Femur (tissue), 1 donor: ENCODE measurements at places on chromosomes 6 and 20.

- DNase-seq: no peak
Observed at GRCh38 chr6:12408752-12409151, 118.6 kb downstream of the EDN1 start.

- DNase-seq: no peak
Observed at GRCh38 chr6:71444222-71444621, 155.6 kb downstream of the OGFRL1 start.

- DNase-seq: no peak
Observed at GRCh38 chr6:137089305-137089704, 44.5 kb upstream of the IL20RA start.

DNA sequence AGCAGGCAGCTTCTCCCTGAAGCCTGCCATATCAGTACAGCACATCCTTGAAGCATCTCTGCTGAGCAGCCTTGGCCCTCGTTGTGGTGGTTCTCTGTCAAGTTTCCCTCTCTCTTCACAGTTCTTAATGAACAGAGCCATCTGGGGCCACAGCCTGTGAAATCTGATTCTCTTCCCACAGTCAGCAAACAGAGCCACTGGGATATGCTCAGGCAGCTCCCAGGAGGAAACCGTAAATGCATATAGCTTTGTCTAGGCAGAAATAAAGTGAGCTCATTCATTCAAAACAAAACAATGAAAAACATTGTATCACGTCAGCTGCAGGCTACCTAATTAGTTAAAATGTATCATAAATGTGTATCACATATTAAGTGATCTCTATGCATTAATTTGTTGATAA lies 80.3 kb downstream of the TBC1D7 start:
- DNase-seq: peak; percentile 44

DNA sequence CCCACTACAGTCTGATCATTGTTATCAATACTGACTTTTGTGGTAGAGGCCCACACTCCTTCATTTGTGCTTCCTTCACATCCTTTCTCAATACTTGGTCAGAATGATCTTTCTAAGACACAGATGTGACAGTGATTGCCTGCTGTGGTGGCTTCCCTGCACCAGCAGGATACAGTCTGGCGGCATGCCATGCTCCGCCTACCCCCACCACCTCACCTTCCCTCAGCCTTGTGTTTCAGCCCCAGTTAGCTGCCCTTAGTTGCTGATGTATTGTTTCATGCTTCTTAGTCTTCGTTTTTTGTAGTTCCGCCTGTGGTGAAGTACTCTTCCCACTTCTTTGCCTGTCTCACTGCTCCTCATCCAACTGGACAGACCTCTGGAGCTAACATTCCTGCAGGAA lies 10.9 kb downstream of the LRRC1 start:
- no peak for DNase-seq

DNA sequence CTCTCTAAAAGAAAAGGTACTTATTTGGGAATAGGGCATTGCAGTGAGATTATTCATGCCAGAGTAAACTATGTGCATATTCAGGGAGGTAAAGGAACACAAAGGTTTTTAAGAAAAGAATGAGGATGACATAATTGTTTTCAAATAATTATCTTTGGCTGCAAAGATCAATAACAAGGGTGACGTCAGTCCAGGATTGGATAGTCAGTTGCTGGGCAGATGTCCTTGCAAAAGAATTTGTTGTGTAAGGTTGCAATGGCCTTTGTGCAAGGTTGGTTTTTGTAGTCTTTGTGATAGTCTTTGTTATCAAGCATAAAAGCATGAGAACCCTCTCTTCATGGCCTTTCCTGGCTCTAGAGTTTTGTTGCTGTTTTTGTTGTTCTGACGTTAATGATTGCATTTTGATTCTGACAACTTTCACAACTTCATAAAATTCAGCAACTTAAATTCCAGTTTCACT lies 17.7 kb downstream of the LOC128125822 start:
- no peak for DNase-seq

DNA sequence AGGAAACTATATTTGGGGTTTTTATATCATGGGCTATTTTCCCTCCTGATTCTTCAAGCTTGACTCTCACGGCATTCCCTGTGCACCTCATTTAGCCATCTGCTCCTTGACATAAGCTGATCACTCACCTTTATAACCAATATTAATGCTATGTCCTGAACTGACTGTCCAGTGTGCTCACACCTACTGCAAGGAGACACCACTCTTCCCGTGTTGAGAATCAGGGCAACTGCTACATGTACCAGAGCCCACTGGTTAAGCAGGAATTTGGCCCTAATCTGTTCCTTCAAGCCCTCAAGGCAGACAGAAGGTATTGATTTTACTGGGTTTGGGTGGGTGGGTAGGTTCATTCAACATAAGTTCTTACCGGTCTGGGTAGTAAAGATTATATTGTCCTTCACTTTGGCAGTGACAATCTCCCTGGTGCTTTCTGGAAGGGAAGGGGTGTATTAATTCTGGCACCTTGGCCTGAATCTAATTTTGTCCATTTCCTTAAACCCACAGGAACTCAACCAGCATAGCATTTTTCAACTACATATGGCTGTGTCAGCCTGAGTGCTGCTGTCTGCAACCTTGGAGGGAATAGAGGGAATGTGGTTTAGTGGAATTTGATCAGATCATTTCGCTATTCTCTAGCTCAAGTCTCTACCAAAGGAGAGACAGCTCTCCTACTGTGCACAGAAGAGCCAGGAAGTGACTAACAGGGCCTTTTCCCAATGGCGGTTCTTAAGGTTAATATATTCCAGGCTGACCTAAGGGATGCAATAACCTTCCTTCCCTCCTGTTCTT lies 293.2 kb downstream of the BTBD9 start:
- DNase-seq: no peak

- peak; percentile 47 for DNase-seq
Observed at GRCh38 chr20:23349338-23350195, 1.0 kb upstream of the NXT1 start.

DNA sequence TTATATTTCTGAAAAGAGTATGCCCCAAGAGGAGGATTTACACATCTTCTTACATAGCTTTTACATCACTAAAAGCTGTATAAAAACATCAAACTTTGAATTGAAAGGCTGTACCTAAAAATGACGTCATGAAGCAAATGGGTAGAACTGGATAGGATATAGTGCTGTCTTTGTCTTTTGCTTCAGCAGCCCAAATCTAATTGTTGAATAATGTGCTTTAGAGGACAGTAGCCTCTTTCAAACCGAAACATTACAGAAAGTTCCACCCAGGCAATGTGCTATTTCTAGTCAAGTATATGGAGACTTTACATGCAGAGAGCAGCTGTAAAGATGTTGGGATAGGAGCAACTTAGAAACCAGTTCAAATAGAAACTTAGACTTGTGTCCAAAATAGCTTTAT lies 51.9 kb downstream of the ADGRG6 start:
- no peak for DNase-seq

GRCh38 chr20:40980106-40980827 lies 48.4 kb upstream of the TOP1 start:
- DNase-seq: no peak

- DNase-seq: no peak
Observed at GRCh38 chr6:166752097-166752496, 125.0 kb upstream of the RPS6KA2 start.

DNA sequence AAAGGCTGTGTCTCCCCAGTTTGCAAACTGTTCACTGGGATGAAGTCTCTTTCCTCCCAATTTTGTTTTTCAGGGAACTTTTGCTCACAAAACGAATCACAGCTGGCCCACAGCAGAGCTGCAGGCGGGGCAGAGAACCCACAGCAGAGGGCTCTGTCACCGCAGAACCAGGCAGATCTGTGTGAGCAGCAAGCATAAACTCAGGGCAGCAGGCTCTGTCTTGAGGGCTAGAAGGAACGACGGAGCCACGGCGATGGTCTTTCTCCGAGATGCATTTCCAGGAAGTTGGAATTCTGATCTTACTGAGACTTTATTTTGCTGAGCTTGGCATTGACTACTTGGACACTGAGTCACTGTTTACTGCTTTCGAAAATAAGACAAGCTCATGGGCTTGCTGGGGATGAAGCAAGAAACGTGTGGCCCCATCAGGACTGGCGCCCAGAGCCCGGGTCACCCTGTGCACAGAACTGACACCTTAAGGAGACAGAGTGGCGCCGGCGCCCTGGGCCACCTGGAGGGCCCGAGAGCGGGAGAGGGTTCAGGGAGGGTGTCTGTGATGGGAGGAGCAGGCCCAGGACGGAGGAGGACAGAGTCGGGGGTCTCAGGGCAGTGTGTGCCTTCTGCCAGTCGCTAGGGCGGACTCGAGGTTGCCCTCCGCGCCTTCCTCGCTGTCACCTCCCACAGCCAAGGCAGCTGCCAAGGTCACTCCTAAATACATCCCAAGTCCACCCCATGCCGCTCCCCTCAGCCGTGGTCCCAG lies 106.3 kb upstream of the NXT1 start:
- DNase-seq: peak; percentile 19

DNA sequence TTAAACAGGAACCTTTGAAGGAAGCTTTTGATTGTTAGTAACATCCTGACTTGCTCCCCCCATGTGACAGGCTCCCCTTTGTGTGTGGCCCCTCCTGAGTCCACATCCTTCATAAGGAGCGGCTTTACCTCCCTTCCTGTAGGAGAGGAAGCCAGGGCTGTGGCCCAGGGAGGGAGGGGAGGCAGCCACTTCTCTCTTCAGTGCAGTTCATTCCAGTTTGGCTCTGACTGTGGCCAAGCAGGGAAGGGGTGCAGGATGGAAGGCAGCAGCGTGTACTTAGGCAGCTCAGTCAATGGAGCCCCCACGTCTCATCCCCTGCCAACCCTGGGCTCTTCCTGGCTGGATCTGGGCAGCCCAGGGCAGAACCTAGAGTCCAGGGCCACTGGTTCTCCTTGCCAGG lies 295.2 kb downstream of the QKI start:
- no peak for DNase-seq

GRCh38 chr20:36074983-36075382 lies 79.6 kb upstream of the EPB41L1 start:
- no peak for DNase-seq

DNA sequence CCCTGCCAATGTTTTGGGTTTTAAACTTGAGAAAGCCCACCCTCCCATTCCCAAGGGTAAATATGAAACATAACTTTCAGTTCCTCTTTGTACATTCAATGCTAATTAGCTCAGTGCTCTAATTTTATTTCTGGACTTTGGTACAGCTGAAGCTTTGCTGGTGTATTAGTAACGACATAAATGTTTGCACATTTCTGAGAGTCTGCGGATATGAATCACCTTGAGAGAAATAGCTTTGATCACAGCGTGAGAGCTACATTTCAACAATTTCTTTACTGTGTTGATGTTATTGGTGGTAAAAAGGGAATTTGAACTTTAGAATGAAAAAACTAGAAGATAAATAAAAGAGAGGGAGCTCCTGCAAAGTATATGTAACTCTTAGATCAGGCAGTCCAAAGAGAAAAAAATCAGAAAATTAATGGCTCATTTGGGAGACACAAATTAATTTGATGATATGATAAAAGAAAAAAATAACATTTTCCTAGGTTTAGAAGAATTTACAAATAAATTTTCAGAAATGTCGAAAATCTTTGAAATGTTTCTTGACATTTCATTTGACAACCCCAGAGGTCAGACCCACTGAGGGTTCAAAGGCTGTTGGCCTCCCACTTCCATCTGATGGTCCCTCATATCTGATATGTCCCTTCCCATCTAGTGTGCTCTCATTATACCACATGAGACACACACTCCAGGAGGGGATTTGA lies 38.5 kb upstream of the CAP2 start:
- no peak for DNase-seq

DNA sequence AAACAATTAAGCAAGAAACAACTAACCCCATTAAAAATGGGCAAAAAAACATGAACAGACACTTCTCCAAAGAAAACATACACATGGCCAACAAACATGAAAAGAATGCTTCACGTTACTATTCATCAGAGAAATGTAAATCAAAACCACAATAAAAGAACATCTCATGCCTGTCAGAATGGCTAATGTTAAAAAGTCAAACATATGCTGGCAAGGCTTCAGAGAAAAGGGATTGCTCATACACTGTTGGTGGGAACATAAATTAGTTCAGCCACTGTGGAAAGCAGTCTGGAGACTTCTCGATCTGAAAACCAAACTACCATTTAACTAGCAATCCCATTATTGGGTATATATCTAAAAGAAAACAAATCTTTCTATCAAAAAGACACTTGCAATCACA lies 217.5 kb downstream of the TINAG start:
- no peak for DNase-seq

DNA sequence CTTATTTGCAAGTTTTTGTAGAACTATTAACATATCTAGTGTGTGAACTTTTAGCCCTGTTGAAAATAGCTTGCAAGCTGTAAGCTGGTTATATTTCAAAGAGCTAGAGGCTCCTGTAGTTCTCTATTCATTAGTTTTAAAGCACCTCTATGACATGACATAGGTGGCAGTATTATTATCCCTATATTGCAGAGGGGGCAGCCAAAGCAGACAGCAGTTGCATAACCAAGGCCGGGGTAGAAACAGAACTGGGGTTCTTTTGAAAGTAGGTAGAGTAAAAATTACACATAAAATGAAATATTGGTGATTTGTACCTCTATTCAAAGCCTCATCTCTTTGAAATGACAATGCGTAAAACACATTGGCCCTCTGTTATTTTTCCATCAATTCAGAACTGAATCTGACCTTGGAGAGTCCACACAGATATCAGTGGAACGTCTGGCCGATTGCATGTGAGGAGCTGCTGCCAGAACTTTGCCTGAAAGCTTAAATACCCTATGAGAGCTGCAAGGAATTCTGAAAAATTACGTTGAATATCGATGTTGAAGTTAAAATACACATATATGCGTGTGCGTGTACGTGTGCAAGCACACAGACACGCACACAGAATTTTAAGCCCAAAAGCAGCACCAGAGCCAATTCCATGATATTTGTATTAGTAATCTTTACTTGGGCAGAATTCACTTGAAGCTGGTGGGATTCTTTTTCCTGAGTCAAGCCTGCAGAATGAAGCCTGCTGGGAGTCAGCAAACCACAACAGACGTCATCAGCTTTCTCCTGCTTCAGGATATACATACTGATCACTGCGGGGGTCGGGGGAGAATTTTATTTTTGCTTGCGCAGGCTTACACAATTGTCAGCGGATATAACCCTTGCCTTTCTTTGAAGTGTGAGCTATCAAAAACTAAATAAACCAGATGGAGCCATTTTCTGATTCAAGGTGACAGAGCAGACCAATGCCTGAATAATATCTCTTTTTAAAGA lies 163.2 kb downstream of the PDE7B start:
- peak; percentile 76 for DNase-seq

- DNase-seq: no peak
Observed at GRCh38 chr6:154848580-154848979, 115.4 kb downstream of the SCAF8 start.

DNA sequence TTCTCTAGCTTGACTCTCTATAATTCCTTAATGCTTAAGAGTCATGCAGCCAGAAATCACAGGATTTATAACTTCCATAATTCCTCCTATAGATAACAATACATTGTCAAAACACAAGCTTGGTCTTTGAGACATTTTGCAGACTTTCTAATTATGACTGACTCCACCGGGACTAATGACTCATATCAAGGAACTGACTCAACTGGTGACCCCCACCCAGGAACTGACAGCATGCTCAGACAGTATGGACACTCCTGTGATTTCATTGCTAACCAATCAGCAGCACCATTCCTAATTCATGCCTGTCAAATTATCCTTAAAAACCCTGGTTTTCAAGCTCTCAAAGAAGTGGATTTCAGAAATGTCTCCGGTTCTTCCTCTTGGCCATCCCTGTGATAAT lies 670.5 kb upstream of the IMPG1 start:
- DNase-seq: no peak

- DNase-seq: peak; percentile 26
Observed at GRCh38 chr6:80523010-80523409, 416.5 kb downstream of the BCKDHB start.

GRCh38 chr6:132380358-132381029 lies 20.8 kb downstream of the MOXD1 start:
- no peak for DNase-seq
